ENCODE measurements at places on chromosomes 13 and 19.

- DNase-seq, result no peak
Measured at GRCh38 chr19:34274284-34274826, 20.0 kb downstream of the GARRE1 start.

- DNase-seq, result no peak
Measured at GRCh38 chr13:111326621-111326965, 6.2 kb downstream of the TEX29 start.

DNA sequence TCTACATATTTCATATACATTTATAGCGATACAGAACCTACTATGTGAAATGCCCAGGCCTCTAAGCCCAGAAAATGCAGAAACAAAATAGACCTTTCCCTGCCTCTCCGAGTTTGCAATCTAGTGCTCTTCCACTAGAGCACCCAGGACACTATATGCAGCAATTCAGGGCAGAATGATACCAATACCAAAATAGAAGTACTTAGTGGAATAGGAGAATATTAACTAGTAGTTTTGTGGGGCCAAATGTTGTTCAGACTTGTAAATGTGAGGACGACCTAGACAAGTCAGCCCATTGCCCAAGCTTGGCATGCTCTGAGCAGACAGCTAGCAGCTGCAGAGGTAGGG lies 35.8 kb upstream of the FLT1 start:
- no peak for DNase-seq

GRCh38 chr19:50772476-50772875 lies 2.2 kb downstream of the GPR32 start:
- peak; percentile 72 for DNase-seq

DNA sequence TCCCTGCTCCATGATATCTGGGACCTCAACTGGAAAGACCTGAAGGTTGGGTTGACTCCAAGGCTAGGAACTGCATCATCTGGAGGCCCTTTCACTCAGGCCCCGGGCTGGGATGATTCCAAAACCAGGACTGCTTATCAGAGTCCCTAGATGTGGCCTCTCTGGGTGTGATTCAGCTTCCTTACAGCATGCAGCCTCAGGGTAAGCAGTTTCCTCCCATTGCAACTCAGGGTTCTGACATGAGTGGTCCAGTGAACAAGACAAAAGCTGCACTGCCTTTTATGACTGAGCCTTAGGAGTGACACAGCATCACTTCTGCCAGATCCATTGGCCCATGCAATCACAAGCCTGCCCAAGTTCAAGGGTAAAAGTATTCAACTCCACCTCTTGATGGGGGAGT lies 502.8 kb downstream of the COG6 start:
- peak; percentile 8 for DNase-seq

All from RKO (cell line).